ENCODE measurements at places on chromosomes 7 and 10. TPM values are rescaled to one million over a fixed set of nuclear protein-coding genes. Genes with fewer than 3 reads are reported as not detected.

- no peak for DNase-seq
Measured at GRCh38 chr10:85454386-85454785, 912.2 kb downstream of the GRID1 start.

DNA sequence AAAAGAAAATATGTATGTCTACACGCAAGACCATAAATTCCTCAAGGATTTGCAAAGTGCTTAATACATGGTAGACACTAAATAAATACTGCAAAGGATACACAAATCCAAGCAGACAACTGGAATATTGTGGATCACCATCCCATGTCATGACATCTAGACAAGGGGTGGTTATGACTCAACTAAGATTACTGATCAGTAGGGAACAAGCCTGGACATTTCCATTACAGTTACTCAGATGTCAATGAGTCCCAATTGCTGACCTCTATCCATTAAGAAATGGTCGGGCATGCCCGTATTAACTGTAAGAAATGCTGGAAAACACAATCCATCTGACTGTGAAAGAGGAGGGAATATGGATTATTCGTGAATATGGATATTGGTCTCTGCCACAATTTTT is 27.6 kb upstream of the RUFY2 start:
- DNase-seq, result no peak

- no peak for DNase-seq
Measured at GRCh38 chr7:67817481-67817880, 820.8 kb downstream of the TYW1 start.

DNA sequence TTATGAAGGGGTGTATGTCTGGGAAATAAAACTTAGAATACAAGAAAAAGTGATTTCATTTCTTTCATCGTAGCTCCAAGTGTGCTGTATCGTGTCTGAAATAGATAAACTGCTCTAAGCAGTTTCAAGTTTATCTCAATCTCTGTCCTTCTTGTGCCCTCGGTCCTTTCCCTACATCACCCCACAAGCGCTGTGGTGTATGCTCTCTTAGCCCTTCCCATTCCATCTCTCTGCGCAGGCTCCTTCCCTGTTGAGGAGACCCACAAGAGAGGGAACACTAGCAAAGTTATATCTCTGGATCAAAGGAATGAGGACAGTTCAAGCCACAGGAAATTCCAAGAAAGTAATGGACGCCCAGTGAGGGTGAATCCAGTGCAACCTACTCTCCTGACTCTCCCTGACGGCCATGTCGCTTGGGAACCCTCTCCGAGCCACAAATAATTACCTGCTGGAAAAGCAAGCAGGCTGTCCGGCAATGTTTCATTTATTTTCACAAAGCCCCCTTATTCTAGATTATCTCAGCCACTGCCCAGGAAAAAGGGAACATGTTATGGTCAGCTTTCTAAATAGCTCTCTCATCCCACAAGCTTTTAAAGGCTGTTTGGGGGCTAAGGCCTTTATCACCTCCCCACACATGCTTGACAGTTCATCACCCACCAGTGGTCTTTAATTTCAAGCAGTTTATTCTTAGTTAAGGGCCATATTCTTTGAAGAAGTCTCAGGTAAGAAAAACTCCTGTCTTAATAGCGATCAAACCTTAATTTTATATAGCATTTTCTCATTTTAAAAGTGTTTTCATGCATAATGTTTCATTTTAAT is 34.8 kb downstream of the LRRC4 start:
- no peak for DNase-seq

DNA sequence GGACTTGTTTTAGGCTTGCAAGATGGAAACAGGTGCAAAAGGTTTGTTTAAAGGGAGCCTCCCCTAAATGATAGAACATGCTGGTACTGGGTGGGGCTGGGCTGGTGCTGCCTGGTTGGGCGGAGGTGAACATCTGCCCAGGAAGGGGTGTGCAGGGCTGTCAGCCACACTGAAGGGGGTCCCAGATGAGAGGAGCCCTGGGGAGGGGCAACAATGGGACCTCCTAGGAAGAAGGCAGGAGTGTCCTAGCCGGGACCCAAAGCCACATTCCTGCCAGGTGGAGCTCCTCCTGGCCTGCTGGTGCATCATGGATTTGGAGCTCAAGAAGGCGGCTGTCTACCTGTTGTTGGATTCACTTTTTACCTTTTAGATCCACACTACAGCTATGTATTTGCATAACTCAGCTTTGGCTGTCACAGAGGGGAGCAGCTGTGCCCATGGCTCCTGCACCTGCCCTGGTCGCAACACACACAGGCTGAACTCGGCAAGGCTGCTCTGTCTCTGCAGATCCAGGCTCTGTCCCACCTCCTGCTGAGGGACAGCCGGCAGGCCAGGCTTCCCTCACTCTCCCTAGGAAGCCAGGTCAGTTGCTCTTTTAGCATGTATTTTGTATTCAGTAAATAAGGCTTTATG is 59.9 kb downstream of the ADARB2 start:
- no peak for DNase-seq

- DNase-seq, result peak; percentile 69
Measured at GRCh38 chr7:69962186-69963065, 364.2 kb downstream of the AUTS2 start.

- peak; percentile 89 for DNase-seq
Measured at GRCh38 chr10:86411281-86411841, 44.8 kb upstream of the GRID1 start.

GRCh38 chr7:25515633-25516275 is 287.5 kb upstream of the NPVF start:
- no peak for DNase-seq

DNA sequence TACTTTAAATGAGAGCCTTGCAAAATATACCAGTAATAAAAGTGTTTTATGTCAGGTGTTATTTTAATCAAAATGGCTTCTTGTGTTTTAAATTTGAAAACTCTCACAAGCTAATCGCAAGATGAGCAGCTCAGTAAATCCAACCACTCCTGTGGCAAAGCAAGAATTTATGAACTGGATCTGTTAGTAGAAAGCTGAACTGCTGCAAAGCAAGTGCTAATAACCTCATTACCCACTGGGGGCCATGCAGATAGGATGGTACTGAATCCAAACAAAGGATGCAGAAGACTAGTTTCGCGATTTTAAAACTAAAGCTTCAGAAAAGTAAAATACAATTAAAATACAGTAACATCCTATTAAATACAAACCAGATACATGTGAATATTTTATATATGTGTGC is 468.0 kb downstream of the PARD3 start:
- no peak for DNase-seq

GRCh38 chr10:62610649-62611229 is 193.8 kb upstream of the ADO start:
- DNase-seq, result peak; percentile 22

DNA sequence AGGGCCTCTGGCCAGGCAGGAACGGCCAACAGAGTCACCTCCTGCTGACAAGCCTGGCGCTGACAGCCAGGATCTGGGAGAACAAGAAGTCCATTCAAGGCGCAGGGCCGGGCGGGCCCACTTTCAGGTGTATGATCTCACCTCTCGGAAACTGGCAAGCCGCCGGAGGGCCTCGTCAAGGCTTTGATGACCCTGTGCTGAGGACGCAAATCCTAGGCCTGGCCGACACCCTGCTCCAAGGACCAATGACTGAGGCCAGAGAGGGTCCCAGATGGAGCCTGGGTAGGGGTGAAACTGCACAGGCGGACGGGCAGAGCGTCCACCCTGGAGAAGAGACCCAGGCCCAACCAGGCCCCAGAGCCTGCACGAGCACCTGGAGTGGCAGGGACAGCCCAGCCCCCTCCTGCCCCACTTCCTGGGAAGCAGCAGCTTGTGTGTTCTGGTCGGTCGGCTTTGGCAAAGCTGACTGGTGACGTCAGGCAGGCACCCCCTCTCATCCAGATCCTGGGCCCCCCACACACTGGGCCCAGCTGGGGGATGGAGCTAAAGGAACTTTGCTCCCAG is 30.6 kb downstream of the MYL10 start:
- peak; percentile 49 for DNase-seq

GRCh38 chr10:133258818-133259601 is 17.7 kb downstream of the ADAM8 start:
- DNase-seq, result no peak

DNA sequence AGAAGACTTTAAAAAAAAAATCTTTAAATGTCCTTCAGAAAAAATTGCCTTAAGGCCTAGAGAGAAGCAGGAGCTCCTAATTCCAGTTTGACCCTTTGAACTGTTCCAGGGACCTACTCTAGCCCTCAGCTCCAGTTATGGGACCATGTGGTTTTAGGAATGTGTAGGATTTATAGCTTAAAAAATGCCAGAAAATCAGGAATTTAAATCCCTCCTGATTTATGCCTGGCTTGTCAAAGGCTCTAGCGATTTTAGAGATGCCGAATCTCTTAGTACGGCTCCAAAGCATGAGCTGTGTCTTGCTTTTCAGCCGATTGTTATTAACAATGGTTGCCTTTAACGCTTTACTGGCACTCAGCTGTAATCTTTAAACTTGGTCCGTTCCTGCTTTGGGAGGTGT is 130.6 kb upstream of the NPVF start:
- no peak for DNase-seq

DNA sequence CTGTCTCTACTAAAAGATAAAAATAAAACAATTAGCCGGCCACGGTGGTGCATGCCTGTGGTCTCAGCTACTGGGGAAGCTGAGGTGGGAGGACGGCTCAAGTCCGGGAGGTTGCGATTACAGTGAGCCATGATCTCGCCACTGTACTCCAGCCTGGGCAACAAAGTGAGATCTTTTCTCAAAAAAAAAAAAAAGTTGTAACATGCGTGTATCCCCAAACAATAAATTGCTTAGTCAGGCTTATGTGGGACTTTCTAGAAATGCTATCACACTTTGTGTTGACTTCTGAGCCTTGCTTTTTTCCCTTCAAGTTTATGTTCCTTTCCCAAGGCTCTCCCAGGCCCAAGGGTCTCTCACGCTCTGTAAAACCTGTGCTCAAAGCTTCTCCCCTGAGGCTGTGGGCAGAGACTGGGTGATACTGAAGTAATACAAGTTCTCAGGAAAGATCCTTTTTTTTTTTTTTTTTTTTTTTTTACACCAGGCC is 88.0 kb upstream of the TNS3 start:
- no peak for DNase-seq

- no peak for DNase-seq
Measured at GRCh38 chr10:88474884-88475844, 108.0 kb downstream of the RNLS start.

GRCh38 chr7:131074585-131074984 is 253.1 kb upstream of the MKLN1 start:
- DNase-seq, result no peak

GRCh38 chr10:22364407-22365140 is 19.3 kb downstream of the SPAG6 start:
- no peak for DNase-seq

- peak; percentile 89 for DNase-seq
Measured at GRCh38 chr10:87578842-87579401, 74.2 kb downstream of the MINPP1 start.

DNA sequence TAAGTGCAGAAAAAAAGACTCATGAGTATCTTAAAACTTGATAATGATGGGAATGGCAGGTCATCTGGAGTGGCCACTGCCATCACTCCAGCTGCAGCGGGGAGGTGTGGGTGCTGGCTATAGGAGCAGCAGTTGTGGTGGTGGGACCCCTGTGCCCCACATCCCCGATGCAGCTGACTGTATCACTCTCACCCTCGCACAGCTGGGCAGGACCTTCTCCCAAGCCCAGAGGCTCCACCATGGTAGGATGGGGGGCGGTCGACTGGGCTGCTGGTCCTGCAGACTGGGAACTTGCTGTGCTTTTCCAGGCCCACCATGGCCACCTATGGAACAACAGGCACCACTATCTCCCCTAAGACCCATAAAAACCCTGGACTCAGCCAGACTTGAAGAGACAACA is 844.4 kb downstream of the SORCS1 start:
- no peak for DNase-seq

DNA sequence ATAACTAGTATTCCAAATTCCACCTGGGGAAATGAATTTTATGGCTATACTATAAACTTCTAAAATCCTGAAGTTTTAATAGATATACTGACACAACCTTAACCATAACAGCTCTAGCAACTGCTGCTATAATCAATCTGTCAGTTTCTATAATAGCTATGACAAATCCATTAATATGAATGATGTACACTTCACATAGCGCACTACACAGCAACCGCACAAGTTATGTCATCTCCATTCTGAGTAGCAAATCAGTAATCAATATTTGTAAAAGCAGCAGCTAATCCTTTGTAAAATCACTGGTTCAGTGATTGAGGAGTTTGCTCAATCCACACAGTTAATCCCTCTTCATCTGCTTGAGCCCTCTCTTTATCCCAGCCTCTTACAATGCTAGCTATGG is 105.3 kb downstream of the SKAP2 start:
- no peak for DNase-seq

GRCh38 chr10:121927318-121927840 is 452 bp downstream of the ATE1 start:
- peak; percentile 74 for DNase-seq

DNA sequence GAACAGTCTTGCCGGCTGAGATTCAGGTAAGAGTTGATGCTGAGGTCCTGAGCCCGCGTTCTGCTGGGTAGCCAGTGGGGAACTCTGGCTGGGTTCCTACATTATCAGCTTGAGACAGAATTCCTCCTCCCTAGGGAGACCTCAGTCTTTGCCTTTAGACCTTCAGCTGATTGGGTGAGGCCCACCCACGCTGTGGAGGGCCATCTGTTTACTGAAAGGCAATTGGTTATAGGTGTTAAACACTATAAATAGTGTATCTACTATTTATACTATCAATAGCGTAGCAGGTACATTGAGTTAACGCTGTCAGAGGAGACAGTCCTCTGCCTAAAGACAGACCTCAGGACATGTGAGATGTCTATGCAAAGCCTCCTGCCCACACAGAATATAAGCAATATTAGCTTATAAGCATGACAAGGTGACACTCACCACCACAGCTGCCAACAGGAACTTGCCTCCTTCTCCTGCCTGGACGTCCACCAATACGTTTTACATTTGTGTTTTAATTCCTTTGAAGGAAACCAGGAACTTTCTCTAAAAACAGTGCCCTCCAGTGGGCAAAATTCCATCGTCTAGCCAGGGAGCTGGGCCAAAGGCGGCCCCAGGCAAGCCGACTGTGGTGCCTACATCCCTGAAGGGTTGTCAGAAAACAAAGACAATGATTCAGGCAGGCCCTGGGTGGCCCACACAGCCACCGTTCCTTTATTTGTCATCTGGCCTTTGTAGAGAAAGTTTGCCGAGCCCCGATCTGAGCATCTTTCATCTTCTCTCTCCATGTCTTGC is 58.8 kb downstream of the INSIG1 start:
- DNase-seq, result no peak

- DNase-seq, result no peak
Measured at GRCh38 chr10:88832376-88832775, 19.3 kb downstream of the ANKRD22 start.

Gene BAMBI
- 50.4 TPM for polyA plus RNA-seq

Gene INHBA
- 2.8 TPM for polyA plus RNA-seq

Gene FFAR4
- 0.51 TPM for polyA plus RNA-seq

Gene SPDYE1
- 0.72 TPM for polyA plus RNA-seq

Gene FRMPD2
- 0.06 TPM for polyA plus RNA-seq

Gene RSU1
- polyA plus RNA-seq, result 37.0 TPM

Gene IDI2
- not detected for polyA plus RNA-seq

Gene TWIST1
- polyA plus RNA-seq, result 0.61 TPM

Gene SFRP4
- polyA plus RNA-seq, result 0.79 TPM

Gene PDE6C
- polyA plus RNA-seq, result 0.55 TPM

Gene ZNF727
- polyA plus RNA-seq, result 0.34 TPM

Gene MACC1
- 50.2 TPM for polyA plus RNA-seq

Gene NEURL1
- 34.9 TPM for polyA plus RNA-seq
